Left ventricle myocardium inferior (tissue), 1 donor: ENCODE measurements at places on chromosomes 5 and 9. TPM values are rescaled to one million over a fixed set of nuclear protein-coding genes. Genes with fewer than 3 reads are reported as not detected.

ESM1 gene
- total RNA-seq = 1.2 TPM

STARD4 gene
- 5.6 TPM for total RNA-seq

ANKDD1B gene
- total RNA-seq = 0.27 TPM

CCDC152 gene
- total RNA-seq = 0.80 TPM

SH3TC2 gene
- 9.4 TPM for total RNA-seq

FOXD4L4 gene
- total RNA-seq = not detected

HTR1A gene
- not detected for total RNA-seq

LRRC14B gene
- 93.4 TPM for total RNA-seq
